ENCODE measurements at places on chromosomes 3 and 15. TPM values are rescaled to one million over a fixed set of nuclear protein-coding genes. Genes with fewer than 3 reads are reported as not detected.

Gene LRTM1
- not detected for total RNA-seq

Gene IQCF5
- not detected for total RNA-seq

GRCh38 chr3:117519776-117520175 is 810.2 kb downstream of the TUSC7 start:
- no peak for DNase-seq

GRCh38 chr15:100544338-100544841 is 15.6 kb upstream of the CERS3 start:
- no peak for DNase-seq

DNA sequence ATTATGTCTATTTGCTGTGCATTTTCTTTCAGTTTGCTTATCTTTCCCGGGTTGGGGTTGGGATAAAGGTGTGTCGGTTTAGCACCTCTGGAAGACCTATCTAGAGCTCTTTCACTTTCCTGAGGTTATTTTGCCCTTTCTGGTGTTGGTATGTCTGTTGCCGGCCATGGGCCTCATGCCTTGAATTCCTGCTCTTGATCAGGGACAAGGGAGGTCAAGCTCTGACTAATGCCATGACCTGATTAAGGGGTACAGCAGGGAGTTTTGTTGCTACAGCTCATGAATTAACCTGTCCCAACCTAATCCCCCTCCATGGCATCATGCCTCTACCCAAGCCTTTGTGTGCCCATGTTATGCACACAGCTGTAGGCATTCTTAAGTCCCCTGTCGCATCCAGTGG is 70.5 kb upstream of the GOLGA6B start:
- DNase-seq, result no peak

DNA sequence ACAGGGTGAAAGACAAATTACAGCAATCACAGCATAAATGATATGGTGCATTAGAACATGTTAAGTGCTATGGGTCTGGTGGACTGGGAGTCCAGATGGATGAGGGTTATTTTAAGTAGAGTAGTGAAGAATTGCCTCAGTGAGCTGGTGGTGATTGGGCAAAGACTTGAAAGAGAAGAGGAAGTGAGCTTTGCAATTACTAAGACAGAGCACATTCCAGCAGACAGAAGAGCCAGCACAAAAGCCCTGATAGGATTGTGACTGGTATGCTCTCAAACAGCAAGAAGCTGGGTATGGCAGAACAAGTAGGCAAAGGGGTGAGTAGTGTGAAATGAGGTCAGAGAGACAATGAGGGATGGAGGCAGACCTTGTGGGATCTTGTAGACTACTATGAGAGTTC is 2.1 kb upstream of the ACKR4 start:
- DNase-seq, result no peak

GRCh38 chr3:81829937-81830336 is 68.5 kb upstream of the GBE1 start:
- DNase-seq, result no peak

GRCh38 chr15:65323071-65323511 is 18.6 kb downstream of the RNU5B-1 start:
- no peak for DNase-seq

DNA sequence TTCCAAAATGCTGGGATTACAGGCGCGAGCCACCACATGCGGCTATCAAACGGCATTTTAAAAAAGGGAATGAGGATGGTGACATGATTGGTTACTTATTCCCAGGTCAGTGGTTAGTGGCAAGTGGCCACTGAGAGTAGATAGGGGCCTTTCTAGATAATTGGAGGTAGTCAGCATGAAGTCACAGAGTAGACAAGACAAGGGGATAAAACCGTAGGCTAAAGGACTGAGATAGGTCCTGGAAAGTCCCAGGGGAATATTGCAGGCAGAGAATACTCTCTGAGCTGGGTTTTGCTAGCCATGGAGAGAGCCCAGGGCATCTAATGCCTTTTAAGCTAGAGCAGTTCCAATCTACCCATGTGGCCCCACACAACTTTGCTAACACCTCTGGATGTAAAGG is 52.2 kb downstream of the KCNAB1 start:
- DNase-seq, result no peak

DNA sequence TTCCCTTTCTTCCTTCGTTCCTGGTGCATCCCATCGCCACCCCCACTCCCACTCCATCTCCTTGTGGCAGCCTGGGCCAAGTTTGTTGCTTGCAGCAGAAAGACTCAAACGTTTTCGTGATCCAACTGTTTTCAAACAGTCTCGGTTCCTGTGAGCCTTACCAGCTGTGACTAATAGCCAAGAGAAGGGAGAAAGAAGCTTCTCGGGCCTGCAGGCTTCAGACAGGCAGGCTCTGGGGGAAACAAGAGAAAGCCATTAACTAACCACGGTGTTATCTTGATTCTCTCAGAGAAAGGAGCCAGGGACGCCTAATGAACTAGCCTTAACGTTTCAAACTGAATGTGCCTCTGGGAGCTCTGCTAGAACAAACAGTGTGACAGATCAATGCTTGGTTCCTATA is 742.0 kb downstream of the NR2F2 start:
- no peak for DNase-seq

DNA sequence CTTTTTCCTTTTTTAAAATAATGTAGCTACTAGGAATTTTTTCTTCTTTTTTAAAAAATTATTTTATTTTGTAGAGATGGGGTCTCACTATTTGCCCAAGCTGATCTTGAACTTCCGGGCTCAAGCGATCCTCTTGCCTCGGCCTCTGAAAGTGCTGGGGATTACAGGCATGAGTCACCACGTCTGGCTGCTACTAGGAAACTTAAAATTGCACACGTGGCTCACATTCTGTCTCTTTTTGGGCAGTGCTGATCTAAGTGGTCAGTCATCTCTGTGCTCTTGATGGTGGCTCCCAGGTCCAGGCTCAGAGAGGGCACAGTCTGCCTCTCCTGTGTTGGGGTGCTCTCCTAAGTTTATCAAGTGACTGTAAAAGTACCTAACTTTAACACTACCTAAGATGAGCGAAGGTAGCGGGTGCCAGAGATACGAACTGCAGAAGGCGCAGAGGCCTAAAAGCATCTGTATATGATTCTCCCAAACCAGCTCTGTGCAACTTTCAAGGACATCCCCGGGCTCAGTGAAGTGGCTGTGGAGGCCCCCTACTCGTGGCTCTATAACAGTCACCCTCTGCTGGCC is 52.9 kb upstream of the SEC13 start:
- DNase-seq, result no peak

GRCh38 chr3:72510247-72510646 is 338.0 kb downstream of the SHQ1 start:
- no peak for DNase-seq

DNA sequence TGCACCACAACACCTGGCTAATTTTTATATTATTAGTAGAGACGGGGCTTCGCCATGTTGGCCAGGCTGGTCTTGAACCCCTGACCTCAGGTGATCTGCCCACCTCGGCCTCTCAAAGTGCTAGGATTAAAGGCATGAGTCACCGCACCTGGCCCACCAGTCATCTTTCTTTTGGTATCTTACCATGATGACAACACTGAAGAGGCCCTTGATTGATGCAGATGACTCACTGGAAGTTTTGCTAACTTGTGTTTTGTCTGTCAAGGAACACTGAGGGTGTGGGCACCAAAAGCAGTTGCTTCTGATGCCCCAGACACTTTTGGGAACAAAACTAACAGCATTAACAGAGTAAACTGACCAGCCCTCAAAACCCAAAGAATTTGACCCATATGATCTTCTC is 88.3 kb downstream of the MYO5A start:
- DNase-seq, result no peak

- DNase-seq, result no peak
Observed at GRCh38 chr3:99627062-99627826, 11.2 kb upstream of the COL8A1 start.

DNA sequence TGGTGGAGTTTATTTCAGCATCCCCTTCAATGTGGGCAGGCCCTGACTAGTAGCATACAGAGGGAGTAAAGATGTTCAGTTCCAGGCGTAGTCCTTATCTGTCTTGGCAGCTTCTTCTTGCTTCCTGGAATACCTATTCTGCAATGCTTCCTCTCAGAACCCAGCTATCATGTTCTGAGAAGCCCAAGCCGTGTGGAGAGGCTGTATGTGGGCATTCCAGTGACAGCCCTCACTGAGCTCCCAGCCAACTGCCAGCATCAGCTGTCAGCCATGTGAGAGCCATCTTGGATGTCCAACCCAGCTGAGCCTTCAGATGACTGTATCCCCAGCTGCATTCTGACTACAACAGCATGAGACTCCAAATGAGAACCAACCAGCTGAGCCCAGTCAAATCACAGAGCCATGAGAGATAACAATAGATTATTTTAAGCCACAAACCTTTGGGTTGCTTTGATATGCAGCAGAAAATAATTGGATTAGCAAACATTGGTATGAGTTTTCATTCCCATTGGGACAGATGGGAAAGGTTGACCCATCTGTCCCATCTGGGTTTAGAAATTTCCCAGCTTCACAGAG is 8.4 kb upstream of the CMTM7 start:
- no peak for DNase-seq

DNA sequence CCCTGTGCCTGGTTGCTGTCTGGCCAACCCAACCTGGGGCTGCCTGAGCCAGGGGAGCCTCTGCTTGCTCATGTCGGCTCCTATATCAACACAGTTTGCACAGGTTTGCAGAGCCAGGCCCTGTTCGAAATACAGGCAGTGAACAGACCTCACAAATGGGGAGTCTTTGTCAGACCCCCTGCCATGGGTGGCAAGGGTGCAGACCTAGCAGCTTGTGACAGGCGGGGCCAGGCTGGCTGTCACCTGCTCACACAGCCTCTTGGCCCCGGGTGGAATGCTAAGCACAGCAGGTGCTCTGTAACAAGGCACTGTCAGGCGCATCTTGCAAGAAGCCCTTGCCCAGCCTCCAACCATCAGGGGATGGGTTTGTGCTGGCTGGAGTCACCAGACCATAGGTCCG is 47.3 kb downstream of the BDH1 start:
- no peak for DNase-seq
